ENCODE measurements at places on chromosomes 5 and 9.

- DNase-seq = no peak
Observed at GRCh38 chr9:119334745-119335144, 34.5 kb downstream of the BRINP1 start.

GRCh38 chr5:158273035-158273434 lies 414.1 kb upstream of the CLINT1 start:
- DNase-seq = no peak

GRCh38 chr5:169100735-169101075 lies 200.2 kb downstream of the SLIT3 start:
- no peak for DNase-seq

- DNase-seq = no peak
Observed at GRCh38 chr5:15615859-15616258, 115.9 kb downstream of the FBXL7 start.

DNA sequence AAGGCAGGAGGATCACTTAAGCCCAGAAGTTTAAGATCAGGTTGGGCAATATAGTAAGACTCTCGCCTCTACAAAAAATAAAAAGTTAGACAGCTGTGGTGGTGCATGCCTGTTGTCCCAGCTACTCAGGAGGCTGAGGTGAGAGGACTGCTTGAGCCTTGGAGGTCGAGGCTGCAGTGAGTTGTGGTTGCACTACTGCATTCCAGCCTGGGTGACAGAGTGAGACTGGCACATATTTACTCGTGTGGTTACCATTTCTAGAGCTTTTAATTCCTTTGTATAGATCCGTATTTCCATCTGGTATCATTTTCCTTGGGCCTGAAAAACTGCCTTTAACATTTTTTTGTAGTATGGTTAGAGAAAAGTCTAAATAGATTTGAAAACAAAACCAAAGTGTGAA lies 7.8 kb downstream of the IL6ST start:
- no peak for DNase-seq

DNA sequence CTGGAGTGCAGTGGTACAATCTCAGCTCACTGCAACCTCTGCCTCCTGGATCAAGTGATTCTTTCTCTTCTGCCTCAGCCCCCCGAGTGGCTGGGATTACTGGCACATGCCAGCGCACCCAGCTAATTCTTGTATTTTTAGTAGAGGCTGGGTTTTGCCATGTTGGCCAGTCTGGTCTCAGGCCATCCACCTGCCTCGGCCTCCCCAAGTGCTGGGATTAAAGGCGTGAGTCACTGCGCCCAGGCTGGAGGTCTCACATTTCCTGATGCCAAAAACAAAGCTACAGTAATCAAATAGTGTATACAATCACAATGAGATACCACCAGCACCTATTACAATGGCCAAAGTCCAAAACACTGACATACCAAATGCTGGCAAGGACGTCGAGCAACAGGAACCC lies 51.1 kb downstream of the TTLL11 start:
- DNase-seq = no peak

GRCh38 chr5:156835905-156836304 lies 14.2 kb upstream of the PPP1R2B start:
- no peak for DNase-seq

GRCh38 chr9:76266649-76267283 lies 127.5 kb downstream of the RFK start:
- DNase-seq = no peak

- no peak for DNase-seq
Observed at GRCh38 chr5:146510559-146511125, 5.3 kb downstream of the GPR151 start.

DNA sequence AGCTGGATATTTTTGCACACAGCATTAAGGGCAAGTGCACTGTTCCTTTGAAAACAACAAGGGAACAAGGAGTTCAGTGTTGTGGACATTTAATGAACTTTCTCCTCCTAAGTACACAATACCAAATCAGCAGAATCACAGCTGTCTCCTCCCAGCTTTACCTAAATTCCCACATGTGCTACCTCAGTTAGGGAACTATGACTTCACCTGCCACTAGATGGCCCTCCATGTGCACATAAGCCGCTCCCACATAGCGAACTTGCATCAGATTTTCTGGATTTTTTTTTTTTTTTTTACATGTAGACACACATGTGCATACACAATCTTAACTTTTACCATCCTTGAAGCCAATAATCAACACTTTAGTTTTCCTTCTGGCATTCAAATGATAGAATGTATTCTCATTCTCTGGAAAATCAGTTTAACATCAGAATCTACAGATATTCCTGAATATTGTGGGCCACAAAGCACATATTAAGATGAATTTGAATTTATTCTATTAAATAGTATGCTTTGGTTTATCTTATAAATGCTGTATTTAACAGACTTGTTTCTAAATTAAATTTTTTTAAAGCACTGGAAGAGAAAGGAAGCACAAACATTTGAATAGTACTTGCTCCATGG lies 123.6 kb downstream of the PALM2AKAP2 start:
- no peak for DNase-seq

DNA sequence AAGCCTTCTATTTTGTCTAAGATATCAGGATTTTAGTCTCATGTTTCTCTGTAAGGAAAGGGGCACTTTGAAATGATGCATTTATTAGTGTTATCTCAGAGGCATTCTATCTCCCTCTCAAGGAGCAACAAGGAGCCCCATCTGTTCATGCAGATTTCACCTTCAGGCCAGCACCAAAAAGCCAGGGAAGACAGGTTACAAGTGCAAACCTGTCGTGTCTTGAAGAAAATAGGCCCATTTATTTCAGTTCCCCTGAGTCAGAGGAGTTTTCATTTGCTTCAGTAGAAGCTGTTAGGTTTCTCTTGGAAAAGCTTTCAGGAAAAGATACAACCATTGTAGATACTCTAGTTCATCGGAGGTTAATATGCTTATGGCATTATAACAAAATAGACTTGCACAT lies 97.2 kb downstream of the SPOCK1 start:
- no peak for DNase-seq

GRCh38 chr5:135559354-135559753 lies 19.4 kb downstream of the CXCL14 start:
- no peak for DNase-seq

DNA sequence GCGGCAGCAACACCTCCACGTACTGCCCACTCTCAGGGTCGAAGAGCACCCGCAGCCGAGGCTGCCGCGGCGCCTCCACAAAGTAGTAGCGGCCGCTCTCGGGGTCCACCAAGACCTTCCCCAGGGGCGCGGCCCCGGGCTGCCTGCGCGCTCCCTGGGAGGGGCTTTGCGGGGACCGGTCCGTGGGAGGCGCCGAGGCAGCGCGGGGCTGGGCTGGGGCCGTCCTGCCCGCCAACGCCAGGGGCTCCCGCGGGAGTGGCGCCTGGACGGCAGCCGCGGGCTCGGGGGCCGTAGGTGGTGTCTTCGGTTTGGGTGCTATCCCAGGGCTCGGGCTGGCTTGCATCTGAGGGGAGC lies 2.6 kb upstream of the MZB1 start:
- no peak for DNase-seq

GRCh38 chr5:174777583-174777982 lies 53.2 kb downstream of the MSX2 start:
- no peak for DNase-seq

GRCh38 chr9:2208991-2209390 lies 193.8 kb downstream of the SMARCA2 start:
- no peak for DNase-seq

- DNase-seq = no peak
Observed at GRCh38 chr9:127776195-127776923, 2.1 kb downstream of the SH2D3C start.

GRCh38 chr9:125637241-125637640 lies 69.8 kb downstream of the MAPKAP1 start:
- DNase-seq = no peak

DNA sequence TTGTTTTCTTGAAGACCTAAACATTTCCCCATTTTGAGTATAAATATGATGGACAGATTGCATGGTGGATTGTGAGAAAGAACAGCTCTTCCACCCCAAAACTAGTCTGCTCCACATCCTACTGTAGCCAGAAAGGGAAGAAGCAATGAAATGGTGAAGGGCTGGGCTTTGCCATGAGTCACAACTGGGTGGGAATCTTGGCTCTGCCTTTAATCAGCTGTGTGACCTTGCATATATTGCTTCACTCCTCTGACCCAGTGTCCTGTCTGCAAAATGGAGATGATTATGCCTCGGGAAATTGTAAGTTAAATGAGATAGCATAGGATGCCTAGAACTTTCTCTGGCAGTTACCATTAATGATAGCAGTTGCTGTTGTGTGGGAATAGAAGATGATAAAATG lies 101.9 kb downstream of the PDE8B start:
- no peak for DNase-seq

Data from cortex of kidney (tissue), 1 donor.